ENCODE measurements at places on chromosomes 6 and 20. TPM values are rescaled to one million over a fixed set of nuclear protein-coding genes. Genes with fewer than 3 reads are reported as not detected.

AKAP12 gene
- 123 TPM for total RNA-seq

ULBP2 gene
- total RNA-seq: 4.5 TPM

DLL1 gene
- total RNA-seq: 0.86 TPM

DZANK1 gene
- 0.64 TPM for total RNA-seq

SNTA1 gene
- total RNA-seq: 20.3 TPM

OPRL1 gene
- 1.7 TPM for total RNA-seq

OR2H2 gene
- not detected for total RNA-seq

CST4 gene
- 0.32 TPM for total RNA-seq

TLDC2 gene
- 0.32 TPM for total RNA-seq

HLA-DRB5 gene
- not detected for total RNA-seq
